ENCODE measurements at places on chromosomes 4 and X.
A peak's percentile ranks its signal among the peaks of the same experiment; 100 is the strongest.

GRCh38 chr4:150297861-150298474 is 219.7 kb downstream of the DCLK2 start:
- no peak for DNase-seq

DNA sequence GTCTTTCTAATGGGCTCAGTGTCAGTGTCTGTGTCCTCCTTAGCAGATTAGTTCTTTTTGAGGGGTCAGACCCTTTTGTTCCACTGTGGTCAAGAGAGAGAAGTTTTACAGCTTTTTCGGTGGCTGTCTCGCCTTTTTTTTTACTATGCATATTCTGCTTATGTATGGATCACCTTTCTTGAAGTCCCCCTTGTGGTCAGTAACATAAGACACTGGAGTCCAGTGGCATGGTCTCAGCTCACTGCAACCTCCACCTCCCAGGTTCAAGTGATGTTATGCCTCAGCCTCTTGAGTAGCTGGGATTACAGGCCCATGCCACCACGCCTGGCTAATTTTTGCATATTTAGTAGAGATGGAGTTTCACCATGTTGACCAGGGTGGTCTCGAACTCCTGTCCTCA is 54.0 kb upstream of the PGRMC2 start:
- no peak for DNase-seq

- no peak for DNase-seq
Measured at GRCh38 chr4:31307029-31307428, 586.9 kb downstream of the PCDH7 start.

- no peak for DNase-seq
Measured at GRCh38 chr4:122857160-122857559, 30.5 kb downstream of the FGF2 start.

DNA sequence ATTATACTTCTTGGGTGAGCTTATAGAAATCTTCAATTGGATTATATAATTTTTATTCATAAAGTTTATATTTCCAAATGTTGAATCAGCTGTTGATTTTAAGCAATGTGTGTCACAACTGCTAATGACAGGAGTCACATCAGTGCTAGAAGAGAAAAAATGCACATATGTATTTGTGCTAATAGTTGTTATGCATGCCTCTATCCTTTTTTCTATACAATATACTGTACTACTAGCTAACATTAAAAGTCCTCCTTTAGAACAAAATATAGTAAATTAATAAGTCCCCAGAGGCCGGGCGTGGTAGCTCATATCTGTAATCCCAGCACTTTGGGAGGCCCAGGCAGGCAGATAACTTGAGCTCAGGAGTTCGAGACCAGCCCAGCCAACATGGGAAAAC is 23.7 kb upstream of the HNRNPD start:
- DNase-seq = no peak

GRCh38 chrX:103063918-103064434 is at the start of gene BEX1:
Gene BEX1 (minus strand): TSS chrX:103064171. CDS start chrX:103063274, 897 bp downstream.
- DNase-seq = peak; percentile 22

GRCh38 chr4:5974321-5974720 is 43.9 kb downstream of the C4orf50 start:
- no peak for DNase-seq

- DNase-seq = no peak
Measured at GRCh38 chrX:26915064-26915463, 548.1 kb downstream of the PPP4R3C start.

DNA sequence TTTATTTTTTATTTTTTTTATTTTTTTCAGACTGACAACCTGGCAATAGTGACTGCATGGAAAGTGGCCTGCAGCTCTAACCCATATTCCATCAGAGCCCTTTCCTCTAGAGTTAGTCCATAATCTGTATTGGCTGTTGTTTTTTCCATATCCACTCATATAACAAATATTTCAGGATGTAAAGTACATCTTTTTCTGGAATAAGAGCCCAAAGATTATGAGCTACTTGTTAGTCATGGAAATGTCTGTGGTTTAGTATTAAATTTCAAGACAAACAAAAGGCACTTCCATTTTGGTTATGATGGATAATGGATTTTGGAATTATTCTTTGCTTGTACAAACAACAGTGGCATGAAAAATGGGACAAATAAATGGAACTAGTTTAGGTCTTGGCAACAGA is 296.0 kb upstream of the HS3ST1 start:
- DNase-seq = no peak

- DNase-seq = no peak
Measured at GRCh38 chr4:173793937-173794510, 264.0 kb upstream of the HAND2 start.

DNA sequence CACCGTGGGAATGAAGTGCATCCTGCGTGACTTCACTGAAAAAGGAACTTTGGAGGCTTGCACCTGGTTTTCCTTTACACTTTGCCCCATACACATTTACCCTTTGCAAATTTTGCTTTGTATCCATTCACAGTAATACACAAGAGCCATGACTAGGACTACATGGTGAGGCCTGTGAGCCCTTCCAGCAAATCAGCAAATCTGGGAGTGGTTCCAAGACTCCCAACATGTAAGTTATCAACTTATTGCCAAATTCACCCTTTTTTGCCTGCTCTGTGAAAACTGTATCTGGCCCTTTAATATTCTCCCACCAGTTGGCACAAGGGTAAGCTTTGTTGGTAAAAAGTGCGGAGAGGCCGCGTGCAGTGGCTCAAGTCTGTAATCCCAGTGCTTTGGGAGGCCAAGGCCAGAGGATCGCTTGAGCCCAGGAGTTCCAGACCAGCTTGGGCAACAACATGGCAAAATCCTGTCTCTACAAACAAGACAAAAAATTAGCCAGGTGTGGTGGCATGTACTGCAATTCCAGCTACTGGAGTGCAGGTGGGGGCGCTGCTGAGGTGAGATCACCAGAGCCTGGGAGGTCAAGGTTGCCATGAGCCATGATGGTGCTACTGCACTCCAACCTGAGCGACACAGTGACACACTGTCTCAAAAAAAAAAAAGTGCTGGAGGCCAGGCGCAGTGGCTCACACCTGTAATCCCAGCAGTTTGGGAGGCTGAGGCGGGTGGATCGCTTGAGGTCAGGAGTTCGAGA is 5.0 kb downstream of the PRMT9 start:
- DNase-seq = no peak

DNA sequence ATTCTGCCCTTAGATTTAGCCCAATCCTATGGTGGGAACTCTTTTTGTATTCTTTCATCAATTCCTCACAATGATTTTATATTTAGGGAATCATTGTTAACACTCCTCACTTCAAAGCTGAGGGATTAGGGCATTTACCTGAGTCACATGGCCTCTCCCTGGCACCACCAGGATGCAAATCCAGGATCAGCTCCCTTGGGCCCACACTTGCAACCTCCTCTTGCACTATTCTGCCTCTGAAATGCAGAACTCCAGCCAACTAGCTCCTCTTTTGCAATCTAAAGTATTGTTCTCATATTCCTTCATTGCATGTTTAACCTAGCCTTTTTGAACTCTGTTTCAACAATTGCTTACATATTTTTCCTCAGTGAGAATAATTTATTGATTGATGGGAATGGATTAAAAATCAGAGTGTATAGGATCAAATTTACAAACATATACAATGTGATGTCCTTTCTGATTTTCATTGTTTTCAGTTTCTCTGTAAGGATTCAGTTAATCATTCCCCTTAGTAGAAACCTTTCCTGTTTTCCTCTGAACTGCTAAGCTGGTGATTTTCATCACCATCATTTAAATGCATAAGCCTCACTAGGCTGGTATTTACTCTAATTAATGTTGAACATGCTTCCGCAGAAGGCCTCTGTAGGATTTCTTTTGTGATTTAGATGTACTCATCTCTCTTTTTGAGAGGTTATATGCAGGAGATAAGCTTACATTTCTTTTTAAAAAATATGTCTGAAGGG is 3.3 kb upstream of the RELL1 start:
- DNase-seq = peak; percentile 28

- no peak for DNase-seq
Measured at GRCh38 chr4:34170946-34171345, 2073.4 kb downstream of the ARAP2 start.

- no peak for DNase-seq
Measured at GRCh38 chrX:65595460-65595876, 60.9 kb upstream of the LAS1L start.

DNA sequence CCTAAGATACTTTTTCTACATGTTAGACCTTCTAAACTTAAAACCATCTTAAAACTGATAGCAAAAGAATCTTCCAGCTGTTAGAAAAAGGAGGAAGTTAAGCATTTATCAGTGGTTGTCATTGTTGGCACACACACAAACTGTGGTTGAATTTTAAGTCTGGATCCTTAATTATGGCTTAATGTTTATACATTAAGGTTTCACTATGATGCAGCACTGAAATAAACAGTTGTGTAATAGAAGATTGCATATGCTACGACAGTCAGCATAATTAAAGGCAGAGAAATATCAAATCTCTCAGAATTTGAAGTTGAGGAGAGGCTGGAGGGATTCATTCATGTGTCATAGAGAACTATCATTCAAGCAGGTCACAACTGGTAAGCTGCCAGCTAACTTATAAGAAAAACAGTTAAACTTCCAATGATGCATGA is 32.3 kb downstream of the ADGRA3 start:
- no peak for DNase-seq

- no peak for DNase-seq
Measured at GRCh38 chrX:18620349-18620748, 51.6 kb downstream of the RS1 start.

DNA sequence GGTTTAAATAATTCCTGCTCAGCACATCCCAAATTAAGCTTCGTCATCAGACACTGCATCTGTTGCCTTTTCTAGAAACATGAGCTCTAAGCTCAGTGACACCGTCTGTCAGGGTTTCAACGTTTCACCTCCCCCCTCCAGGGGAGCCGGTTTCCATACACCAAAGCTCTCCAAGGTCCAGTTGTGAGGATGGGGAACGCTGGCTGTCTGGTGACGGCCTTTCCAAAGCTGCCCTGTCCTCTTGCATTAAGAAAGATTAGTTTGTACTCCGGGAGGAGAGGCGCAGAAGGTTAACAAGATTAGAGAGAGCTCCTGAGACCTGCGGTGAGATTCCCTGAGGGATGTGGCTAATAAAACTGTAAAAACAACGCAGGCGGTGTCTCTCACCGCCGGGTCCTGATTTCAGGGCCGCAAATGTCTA is 43.2 kb downstream of the ASMT start:
- no peak for DNase-seq

- no peak for DNase-seq
Measured at GRCh38 chrX:46694549-46694948, 64.4 kb downstream of the SLC9A7 start.

- DNase-seq = no peak
Measured at GRCh38 chrX:17805120-17805519, 56.0 kb downstream of the RAI2 start.

DNA sequence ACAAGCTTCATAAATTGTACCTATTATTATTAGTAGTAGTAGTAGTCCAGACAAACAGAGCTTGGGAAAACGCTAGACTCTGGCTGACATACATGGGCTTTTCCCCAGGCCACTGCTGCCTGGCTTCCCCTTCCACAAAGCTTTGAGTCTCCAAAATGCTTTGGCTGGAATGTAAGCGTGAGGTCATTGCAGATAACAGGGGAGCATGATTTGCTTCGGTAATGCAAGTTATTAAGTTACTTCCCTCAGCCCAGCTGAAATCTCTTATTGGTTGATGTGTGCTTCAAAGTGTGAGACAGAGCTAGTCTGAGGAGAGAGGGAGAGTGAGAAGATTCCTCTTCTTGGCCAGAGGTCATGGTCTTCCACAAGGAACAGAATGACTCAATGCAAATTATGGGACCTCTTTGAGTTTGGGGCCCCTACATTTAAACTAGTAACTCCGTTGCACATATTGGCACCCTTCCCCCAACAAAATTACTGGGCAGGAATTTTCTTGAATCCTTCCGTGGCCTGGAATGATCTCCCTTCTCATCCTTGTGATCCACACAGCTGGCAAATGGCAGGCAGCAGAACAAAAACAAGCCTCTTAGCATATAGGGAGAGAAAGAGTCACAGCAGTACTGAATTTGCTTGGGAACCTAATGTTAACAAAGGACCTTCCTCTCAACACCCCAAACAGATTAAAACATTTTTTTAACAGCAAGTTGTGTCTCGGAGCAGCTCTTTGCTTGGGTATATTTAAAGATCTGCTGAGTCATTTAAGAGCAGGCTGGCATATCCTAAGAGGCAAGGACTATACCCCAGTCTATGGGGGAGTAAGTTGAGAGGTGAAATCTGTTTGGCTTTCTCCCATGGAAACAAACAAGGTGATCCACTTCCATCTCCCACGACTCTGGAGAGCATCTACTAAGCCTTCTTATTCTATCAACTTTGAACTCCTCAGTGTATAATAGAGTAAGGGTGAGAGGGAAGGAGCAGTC is 19.9 kb downstream of the AR start:
- no peak for DNase-seq

- no peak for DNase-seq
Measured at GRCh38 chr4:97987019-97987648, 156.1 kb downstream of the STPG2 start.
